Jurkat, Clone E6-1 (cell line): ENCODE measurements at places on chromosomes 2 and 18.

DNA sequence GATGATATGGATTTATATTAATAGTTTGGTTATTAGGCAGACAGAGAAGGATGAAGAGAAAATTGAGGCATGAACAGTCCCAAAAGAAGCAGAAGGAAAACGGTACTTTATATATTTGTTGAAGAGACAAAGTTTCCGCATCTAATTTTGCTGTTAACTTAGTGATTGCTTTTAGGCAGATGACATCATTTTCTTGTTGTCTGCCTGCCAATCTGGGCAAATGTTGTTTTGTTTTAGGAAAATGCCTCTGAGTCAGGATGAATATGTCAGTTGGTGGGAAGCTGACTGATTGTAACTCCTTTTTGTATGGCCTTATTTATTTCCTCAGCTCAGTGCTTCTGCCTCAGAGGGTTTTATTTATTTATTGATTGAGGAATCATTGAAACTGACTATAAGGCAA lies 52.5 kb upstream of the CAVIN2 start:
- DNase-seq, result no peak

DNA sequence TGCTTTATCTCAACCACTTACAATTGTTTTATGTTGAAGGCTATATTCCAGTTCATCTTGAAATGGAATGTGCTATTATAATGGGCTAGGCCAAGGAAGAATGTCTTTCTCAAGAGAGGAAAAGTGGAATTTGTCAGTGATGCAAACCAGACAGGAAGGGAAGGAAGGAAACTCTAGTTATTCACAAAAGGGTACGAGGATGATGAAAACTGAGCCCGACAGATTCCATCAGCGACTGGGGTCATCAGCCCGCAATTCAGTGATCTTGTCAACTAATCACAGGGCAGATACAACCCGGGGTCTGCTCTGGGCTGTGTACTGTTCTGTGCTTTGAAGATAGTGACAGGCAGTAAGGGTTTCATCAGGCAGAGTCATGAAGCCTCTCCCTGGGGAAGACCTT lies 23.4 kb upstream of the LYPD6 start:
- DNase-seq, result no peak

DNA sequence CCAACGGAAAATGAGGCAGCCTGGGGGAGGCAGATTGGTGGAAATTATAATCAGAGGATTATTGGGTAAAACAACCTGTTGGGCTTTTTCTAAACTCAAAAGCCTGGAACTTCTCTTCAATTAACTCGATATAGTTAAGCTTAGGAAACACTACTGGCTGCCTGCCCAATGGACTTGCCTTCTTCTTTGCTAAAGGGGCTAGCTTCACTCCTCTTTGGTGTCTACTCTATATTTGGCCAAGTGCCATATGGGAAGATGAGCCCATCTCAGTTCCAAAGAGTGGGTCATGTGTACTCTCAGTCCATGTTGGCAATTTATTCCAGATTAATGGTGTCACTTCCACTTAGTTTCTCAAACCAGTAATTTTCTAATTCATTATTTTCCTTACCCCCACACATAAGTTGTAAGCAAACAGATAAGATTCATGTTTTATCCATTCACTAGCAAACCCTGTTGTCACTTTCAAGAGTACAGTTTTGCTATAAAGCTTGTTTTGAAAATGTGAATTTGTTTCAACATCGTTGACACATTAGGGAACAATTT lies 34.3 kb downstream of the DARS1 start:
- no peak for DNase-seq

DNA sequence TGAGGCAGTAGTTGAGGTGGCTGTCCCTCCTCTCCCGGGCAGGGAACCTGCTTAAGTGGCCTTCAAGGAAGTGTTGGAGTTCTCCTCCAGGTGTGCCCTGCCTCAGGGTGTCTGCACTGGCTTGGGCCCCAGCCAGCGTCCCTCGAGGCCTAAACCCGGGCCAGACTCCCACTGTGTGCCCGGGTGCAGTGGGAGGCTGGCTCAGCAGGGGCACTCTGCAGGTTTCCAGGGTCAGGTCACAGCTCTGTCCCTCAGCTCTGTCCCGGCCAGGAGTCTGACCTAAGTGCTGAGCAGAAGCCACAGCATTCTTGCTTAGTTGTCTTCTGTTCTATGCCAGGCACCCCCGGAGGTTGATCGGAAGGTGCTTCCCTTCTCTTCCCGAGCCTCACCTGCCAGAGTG lies 69.0 kb upstream of the OTOS start:
- DNase-seq, result no peak

- DNase-seq, result no peak
These were observed 94.9 kb downstream of the FAM161A start for GRCh38 chr2:61759005-61759404.
